ENCODE measurements at places on chromosomes 2 and 18. TPM values are rescaled to one million over a fixed set of nuclear protein-coding genes. Genes with fewer than 3 reads are reported as not detected.
A peak's percentile ranks its signal among the peaks of the same experiment; 100 is the strongest.

Gene CCDC141
- 2.7 TPM for total RNA-seq

Gene PPP1R1C
- not detected for total RNA-seq

Gene SLC38A11
- total RNA-seq, result not detected

Gene ADRA2B
- under 0.01 TPM for total RNA-seq

Gene TYMS
- 1.1 TPM for total RNA-seq

Gene THSD7B
- not detected for total RNA-seq

- DNase-seq, result peak; percentile 71
These were observed 36.1 kb downstream of the SPIRE1 start for GRCh38 chr18:12621742-12622306.

GRCh38 chr2:42067521-42067920, 19.7 kb downstream of the PKDCC start:
- DNase-seq, result no peak

GRCh38 chr2:85785871-85786270, 32.1 kb downstream of the ATOH8 start:
- no peak for DNase-seq

DNA sequence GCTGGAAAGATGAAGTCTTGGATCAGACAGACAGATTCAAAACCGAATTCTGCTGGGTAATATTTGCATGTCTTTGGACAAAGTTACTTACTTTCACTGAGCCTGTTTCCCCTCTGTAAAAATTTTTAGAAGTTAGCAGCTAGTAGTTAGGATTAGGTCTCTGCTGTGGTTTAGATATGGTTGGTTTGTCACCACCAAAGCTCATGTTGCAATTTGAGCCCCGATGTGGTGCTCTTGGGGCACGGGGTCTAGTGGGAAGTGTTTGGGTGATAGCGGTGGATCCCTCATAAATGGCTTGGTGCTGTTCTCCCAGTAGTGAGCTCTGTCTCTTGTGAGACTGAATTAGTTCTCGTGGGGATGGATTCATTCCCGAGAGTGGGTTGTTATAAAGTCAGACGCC, 38.9 kb upstream of the PNO1 start:
- DNase-seq, result no peak

GRCh38 chr2:238997684-238998083, 149.8 kb downstream of the TWIST2 start:
- DNase-seq, result no peak

GRCh38 chr18:13137670-13138419, 80.7 kb upstream of the LDLRAD4 start:
- DNase-seq, result no peak

DNA sequence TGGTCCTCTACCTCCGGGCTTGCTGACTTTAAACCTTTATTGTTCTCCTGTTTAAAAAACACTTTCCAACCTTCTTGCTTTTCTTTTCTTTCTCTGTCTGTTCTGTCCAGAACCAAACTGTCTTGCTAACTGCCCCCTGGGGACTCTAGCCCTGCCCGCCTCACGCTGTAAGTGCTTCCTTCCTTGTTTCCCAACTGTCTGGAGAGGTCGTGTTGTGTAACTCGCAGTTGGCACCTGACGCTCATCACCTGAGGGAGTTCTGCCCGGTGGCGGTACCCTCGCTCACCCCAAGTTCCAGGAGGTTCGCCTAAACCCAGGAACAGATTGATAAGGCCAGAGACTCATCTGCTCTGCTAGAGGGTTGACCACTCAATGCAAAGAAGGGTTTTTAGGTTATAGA, 123.4 kb downstream of the MTCL1 start:
- DNase-seq, result no peak

GRCh38 chr2:231197706-231198290, 633 bp upstream of the ARMC9 start:
- no peak for DNase-seq

DNA sequence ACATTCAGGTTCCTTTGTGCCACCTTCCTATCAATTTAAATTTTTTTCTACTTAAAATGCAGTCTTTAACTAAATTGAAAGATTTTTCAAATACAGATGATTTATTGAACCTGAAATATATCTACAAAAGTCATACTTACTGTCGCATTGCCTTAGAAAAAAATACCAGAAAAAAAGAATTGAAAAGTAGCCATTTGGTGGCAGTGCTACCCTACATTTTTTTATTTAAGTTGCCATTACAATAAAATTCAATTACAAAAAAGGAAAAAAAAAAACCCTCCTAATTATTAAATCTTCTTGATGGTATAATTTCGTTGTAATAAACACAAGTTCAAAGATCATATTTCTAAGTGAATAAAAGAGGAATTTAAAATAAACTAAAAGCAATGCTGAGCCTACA, 43.4 kb downstream of the DSC3 start:
- no peak for DNase-seq

DNA sequence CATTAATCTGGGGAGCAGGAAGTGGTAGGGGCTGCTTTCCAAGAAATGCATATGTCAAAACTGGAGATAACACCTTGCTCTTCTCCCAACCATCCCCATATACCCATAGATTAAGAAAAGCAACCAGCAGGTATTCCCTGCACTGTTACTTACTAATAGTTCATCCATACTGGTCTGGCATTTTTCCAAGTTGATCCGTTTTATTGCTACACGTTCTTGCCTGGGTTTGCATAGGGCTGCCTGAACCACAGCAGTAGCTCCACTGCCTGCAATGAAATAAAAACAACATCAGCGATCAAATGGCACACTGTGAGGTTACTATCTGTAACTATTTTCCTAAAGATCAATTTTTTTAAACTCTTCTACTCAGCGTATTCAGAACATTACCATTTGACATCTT, 65.6 kb downstream of the STK39 start:
- no peak for DNase-seq
